A549 treated with DMSO at 1 μM for 4 hours (cell line): ENCODE measurements at places on chromosomes 12 and 14. TPM values are rescaled to one million over a fixed set of nuclear protein-coding genes. Genes with fewer than 3 reads are reported as not detected.

The SIX4 gene
- total RNA-seq, result 2.5 to 4.6 TPM (median 3.9 TPM) in 5 replicates

The CLEC4E gene
- 0.37 to 0.74 TPM (median 0.41 TPM) in 5 replicates for total RNA-seq

The ARHGEF40 gene
- total RNA-seq, result 10.3 to 13.8 TPM (median 12.3 TPM) in 5 replicates

The FGF23 gene
- total RNA-seq, result not detected in 5 replicates

The ETNK1 gene
- 27.8 to 46.1 TPM (median 40.3 TPM) in 5 replicates for total RNA-seq

The VTI1B gene
- 83.1 to 95.8 TPM (median 90.0 TPM) in 5 replicates for total RNA-seq

The NDUFA12 gene
- 127 to 178 TPM (median 132 TPM) in 5 replicates for total RNA-seq

The SLC25A47 gene
- not detected in 5 replicates for total RNA-seq

The MANSC4 gene
- not detected in 5 replicates for total RNA-seq

The FOXN3 gene
- total RNA-seq, result 4.5 to 7.7 TPM (median 6.8 TPM) in 5 replicates

The EIF2S3B gene
- 0.45 to 0.70 TPM (median 0.67 TPM) in 5 replicates for total RNA-seq

The KRT83 gene
- total RNA-seq, result 3.0 to 5.4 TPM (median 4.8 TPM) in 5 replicates

The ERP27 gene
- total RNA-seq, result not detected in 5 replicates

The NYNRIN gene
- 0.19 to 0.40 TPM (median 0.20 TPM) in 5 replicates for total RNA-seq

The TGFB3 gene
- 0.62 to 1.1 TPM (median 0.93 TPM) in 5 replicates for total RNA-seq

The BCL11B gene
- total RNA-seq, result 0.18 to 0.32 TPM (median 0.28 TPM) in 5 replicates

The NEUROD4 gene
- total RNA-seq, result not detected in 5 replicates

The RNASE2 gene
- not detected in 5 replicates for total RNA-seq

The RDH16 gene
- total RNA-seq, result 0.05 to 0.16 TPM (median 0.09 TPM) in 5 replicates

The RTL1 gene
- 0.33 to 0.38 TPM (median 0.35 TPM) in 5 replicates for total RNA-seq

The RFX4 gene
- total RNA-seq, result not detected in 5 replicates

The C12orf75 gene
- 119 to 136 TPM (median 127 TPM) in 5 replicates for total RNA-seq

The LHX5 gene
- 0.02 TPM in 1 of 5 replicates, not detected in the others for total RNA-seq

The IFNG-AS1 gene
- total RNA-seq, result not detected in 5 replicates
